ENCODE measurements at places on chromosomes 12 and 14.

- DNase-seq: no peak
Measured at GRCh38 chr12:109687250-109687649, 26.4 kb upstream of the FAM222A start.

DNA sequence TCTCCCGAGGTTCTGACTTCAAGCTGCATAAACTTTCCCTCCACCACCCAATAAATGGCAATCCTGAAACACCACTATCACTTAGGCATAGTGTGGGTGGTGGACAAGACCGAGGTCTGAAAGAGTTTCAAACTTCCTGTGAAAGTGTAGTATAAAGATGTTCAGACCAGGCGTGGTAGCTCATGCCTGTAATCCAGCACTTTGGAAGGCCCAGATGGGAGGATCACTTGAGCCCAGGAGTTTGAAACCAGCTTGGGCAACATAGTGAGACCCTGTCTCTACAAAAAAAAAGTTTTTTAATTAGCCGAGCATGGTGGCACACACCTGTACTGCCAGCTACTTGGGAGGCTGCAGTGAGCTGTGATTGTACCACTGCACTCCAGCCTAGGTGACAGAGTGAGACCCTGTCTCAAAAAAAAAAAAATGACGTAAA is 61.9 kb downstream of the CCDC92 start:
- no peak for DNase-seq

GRCh38 chr12:124709722-124710687 is 142.6 kb upstream of the NCOR2 start:
- no peak for DNase-seq

- DNase-seq: peak; percentile 58
Measured at GRCh38 chr12:54294152-54294952, 6.5 kb downstream of the NFE2 start.

- DNase-seq: no peak
Measured at GRCh38 chr14:53942970-53943750, 13.5 kb downstream of the BMP4 start.

DNA sequence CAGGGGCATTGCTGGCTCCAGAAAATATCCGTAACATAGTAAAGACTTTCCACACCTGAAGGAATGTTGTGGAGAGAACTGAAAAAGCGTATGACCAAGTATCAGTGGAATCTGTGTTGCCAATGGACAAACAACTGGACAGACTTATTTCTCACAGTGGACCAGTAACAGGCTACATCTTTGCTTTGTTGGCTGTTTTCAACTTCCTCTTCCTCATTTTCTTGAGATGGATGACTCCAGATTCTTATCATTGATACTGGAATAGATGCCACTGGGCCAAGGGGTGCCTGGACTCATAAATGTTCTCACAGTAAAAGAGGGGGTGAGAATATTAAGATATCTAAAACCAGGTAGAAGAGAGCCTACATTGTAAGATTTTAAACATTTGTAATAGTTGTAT is 6.4 kb downstream of the GAS2L3 start:
- no peak for DNase-seq

DNA sequence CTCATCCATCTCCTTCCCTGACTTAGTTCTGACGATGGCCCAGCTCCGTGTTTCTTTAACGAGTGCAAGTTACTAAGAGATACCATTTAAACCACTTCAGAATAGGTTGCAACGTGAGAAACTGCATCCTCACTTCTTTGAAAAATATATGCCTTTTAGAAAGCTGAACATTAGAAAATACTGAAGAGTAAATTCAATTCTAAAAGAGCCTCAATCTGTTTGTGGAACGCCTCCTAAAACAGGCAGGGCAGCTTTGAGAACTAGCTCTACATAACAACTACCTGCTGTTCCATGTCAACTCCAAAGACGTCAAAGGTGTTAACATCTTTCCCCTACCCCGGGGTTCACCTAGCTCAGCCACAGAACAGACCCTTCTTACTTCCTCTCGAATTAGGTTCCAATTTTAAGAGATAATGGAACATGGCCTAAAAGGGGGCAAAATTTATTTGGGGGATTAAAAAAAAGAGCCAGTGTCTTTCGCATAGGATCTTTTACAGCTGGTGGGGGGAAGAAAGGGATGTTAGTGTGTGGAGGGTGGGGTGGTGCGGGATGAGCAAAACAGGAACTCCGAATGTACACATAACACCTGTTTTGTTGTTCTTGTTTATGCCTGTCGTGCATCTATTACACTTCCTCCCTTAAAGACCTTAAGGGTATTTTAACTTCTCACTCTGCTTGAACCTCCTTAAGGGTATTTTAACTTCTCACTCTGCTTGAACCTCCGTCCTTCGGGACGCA is 3.3 kb downstream of the BHLHE41 start:
- no peak for DNase-seq

DNA sequence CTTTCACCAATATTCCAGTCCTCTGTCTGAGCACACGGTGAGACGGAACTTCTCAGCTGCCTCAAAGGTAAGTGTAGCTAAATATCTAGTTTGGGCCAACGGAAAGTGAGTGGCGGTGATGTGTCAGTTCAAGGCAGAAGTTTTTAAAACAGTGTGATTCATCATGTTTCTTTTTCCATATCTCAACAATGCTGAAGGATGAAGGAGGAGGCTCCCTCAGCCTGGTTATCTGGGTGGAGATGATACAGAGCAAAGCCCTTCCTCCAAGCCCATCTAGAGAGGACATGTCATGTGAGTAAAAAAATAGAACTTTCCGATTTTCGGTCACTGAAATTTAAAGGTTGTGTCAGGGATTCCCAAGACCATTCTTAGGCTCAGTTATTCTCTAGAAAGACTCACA is 13.1 kb upstream of the ANP32D start:
- no peak for DNase-seq

DNA sequence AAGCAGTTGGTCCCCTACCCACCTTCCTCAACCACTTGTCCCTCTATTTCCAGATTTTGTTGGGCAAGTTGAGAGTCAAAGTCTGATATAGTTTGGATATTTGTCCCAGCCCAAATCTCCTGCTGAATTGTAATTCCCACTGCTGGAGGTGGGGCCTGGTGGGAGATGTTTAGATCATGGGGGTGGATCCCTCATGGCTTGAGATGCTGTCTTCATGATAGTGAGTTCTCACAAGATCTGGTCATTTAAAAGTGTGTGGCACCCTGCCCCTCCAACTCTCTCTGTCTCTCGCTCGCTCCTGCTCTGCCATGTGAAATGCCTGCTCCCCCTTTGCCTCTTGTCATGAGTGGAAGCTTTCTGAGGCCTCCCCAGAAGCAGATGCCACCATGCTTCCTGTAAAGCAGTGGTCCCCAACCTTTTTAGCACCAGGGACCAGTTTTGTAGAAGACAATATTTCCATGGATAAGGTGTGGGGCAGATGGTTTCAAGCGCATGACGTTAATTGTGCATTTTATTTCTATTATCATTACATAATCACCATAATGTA is 37.3 kb upstream of the BCL11B start:
- no peak for DNase-seq

DNA sequence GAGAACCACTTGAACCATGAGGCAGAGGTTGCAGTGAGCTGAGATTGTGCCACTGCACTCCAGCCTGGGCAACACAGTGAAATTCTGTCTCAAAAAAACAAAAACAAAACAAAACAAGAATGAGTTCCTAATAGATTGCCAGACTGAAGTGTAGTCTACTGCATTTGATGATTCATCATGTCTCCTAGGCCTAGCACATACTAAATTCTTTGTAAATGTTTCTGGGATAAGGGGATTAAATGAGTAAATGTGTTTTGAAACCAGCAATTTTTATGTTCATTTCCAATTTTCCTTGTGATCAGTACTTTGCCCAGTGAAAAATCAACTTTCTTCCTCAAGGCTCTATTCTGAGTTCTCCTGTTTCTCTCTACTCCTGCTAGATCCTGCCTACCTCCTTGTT is 2.9 kb upstream of the DYRK2 start:
- DNase-seq: no peak

GRCh38 chr14:75281654-75282019 is 3.0 kb downstream of the FOS start:
- DNase-seq: no peak

DNA sequence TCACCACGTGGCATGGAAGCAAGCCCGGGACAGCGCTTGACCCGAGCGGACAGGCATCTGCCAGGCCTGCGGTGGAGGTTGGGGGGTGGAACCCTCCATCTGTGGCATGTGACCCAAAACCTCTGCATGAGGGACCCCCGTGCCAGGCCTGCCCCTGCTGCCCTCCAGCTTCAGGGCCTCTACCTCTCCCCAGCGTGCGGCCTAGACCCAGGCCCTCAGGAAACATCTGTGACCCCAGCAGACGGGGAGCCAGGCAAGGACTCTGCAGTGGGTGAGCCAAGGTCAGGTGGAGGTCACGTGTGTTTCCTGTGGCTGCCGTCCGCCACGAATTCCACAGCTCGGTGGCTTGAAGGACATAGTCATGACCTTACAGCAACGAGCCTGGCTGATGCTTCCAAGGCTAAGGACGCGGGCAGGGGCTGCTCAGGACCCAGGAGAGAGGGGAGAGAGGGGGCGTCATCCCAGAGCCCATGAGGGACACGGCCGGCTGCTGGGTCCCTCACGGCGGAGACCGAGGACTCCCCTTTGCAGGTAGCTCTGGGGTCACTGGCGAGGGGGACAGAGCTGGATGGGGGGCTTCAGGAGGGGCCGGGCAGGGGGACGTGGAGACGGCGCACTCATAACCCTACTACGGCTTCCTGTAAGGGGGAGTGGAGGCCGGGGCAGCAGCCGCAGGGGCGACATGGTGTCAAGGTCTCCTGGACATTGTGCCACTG is 91.5 kb downstream of the GALNT9 start:
- DNase-seq: no peak

DNA sequence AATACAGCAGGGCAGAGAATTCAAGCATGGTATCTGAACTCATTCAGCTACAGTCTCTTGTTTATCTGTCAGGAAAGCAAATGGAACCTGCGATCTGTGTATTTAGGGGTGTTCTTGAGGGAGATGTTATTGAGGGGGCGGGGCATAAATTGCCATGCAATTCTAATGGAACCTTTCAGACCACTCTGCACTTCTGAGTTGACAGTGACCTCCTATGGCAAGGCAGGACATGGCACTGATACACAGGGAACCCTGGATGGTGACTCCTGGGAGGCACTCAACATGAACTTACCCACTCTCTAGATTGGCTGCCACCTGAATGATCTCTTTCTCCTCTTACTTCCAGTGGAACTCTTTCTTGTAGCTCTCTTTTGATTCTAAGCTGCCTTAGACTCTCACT is 787.3 kb downstream of the VRK1 start:
- DNase-seq: no peak

GRCh38 chr14:95490138-95490509 is 26.3 kb downstream of the SYNE3 start:
- DNase-seq: no peak

GRCh38 chr12:100120355-100120754 is 22.3 kb downstream of the BLTP3B start:
- DNase-seq: no peak

Data from activated CD8-positive, alpha-beta memory T cell treated with anti-CD3 and anti-CD28 coated beads, Interleukin-2, amount 50 U/mL, for 4 hours (primary cell).